ENCODE measurements at places on chromosomes 7 and 10. TPM values are rescaled to one million over a fixed set of nuclear protein-coding genes. Genes with fewer than 3 reads are reported as not detected.

DNA sequence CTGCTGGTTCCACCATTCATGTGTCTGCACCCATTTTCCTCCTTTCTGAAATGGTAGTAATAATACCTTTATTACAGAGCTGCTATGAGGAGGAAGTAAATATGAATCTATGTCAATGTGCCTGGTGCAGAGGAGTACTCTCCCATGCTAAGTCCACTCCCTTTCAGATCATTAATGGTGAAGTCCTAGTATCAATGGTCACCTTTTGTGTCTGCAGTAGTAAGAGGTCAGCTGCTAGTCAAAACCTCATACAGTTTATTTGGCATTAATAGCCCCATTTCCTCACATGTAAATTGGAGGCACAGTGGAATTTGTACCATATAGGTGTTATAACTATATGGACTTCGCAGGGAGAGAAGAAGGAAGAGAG lies 581.0 kb downstream of the REEP3 start:
- no peak for DNase-seq

GRCh38 chr10:78432583-78432982 lies 398.9 kb downstream of the RPS24 start:
- no peak for DNase-seq

- DNase-seq = no peak
Observed at GRCh38 chr7:149469806-149470205, 8.9 kb upstream of the ZNF777 start.

DNA sequence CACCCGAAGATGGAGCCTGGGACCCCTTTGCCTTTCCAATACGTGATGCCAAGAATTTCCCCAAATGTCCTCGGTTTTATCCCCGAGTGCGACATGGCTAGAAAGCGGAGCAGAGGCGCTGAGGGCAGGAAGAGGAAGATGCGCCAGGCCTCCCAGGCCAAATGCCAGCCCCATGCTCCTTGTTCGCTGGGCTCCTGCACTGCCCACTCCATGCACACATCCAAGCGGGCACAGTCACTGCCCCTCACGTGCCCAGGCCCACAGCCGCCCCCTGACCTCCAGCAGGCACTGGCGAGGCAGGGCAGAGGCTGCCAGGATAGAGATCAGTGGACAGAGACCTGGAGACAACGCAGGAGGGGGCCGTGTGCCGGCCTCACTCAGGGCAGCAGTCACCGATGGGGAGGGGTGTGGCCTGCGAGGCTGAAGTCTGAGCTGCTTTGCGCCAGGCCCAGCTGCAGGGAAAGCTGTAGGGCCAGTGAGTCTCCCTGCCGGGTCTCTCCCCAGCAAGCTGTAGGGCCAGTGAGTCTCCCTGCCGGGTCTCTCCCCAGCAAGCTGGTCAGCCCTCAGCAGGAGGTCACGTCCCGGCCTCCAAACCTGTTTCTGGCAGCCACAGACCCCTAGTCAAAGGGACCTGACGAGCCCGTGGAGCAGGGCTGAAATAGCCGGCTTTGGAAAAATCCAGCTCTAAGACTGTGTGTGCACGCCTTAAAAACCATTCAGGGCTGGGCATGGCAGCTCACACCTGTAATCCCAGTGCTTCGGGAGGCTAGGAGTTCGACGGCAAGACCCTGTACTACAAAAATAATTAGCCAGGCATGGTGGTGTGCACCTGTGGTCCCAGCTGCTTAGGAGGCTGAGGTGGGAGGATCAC lies 100.6 kb upstream of the DIP2C start:
- DNase-seq = no peak

Gene NEUROG3
- not detected for polyA plus RNA-seq

Gene PPRC1
- 15.6 TPM for polyA plus RNA-seq
